ENCODE measurements at places on chromosomes 7 and 10.

DNA sequence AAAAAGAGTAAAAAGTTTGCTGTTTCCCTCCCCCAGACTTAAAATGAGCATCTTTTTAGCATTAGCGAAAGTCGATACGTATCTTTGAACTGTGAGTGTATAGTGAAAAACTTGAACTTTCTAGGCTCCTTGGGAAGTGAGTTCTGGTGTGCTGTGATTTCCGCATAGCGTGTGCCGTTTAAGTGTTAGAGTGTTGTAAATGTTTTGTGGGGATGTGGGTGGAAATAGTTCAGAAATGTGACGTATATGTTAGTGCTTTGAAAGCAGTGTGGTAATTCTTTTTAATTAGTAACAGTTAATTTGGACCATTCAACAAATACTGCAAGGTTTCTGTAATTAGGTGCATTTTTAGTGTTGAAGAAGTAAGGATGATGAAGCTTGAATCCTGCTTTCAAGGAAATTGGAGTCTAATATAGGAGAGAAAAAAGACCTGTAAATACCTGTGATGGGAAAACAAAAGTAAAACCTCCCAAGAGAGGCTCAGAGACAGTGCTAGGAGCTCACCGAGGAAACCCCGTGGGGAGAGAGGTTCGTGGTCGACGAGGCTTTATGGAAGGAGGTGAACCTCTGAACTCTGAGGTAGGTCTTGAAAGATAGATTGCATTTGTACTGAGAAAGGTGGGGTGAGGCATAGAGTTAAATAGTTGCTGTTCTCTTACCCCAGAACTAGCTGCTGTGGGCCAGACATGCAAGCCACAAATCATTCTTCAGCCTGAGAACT is 40.8 kb downstream of the RBM33 start:
- no peak for DNase-seq

GRCh38 chr7:81605493-81605892 is 164.4 kb downstream of the HGF start:
- no peak for DNase-seq

DNA sequence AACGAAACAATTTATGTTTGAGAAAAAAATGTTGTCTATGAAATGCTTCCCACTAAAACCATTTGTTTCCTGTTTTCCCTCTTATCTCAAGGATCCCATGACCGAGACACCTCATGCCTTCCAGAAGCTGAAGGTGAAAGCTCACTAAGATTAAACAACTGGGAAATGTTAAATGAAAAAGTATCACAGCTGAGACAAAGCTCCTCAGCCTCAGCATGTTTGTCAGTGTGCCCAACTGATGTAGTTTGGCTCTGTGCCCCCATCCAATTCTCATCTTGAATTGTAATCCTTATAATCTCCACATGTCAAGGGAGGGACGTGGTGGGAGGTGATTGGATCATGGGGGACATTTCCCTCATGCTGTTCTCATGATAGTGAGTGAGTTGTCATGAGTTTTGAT is 327.3 kb downstream of the HTR7 start:
- no peak for DNase-seq

- DNase-seq = no peak
Measured at GRCh38 chr7:114832906-114833595, 88.8 kb upstream of the MDFIC start.

DNA sequence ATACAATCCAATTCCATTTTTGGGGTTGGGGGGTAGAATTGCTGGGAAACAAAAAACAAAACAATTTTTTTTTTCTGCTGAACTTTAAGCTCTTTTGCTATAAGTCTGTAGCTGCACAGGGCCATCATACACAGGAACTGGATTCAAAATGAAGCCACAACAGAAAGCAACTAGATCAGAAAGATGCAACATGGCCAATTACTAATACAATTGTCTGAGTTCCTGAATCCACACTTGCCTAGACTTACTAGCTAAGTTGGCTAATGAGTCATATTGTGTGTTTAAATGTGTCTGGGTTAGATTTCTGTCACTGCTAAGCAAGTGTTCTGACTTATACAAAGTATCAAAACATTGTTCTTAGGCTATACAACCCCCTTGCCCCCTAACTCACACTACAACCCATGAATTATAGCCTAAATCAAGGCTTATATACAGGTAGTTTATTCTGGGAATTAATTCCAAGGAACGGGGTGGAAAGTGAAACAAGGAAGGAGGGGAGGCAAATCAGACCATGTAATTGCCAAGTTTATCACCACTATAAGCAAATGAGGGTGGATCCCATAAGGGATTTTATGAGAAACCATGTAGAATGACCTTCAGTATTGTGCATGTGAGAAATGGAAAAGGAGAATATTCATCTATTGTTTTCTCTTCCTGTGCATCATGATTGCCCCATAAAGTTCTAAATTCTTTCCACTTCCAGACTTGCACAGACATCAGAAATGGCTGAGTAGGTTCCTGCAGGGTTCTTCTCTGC is 337.9 kb upstream of the SORCS1 start:
- no peak for DNase-seq

DNA sequence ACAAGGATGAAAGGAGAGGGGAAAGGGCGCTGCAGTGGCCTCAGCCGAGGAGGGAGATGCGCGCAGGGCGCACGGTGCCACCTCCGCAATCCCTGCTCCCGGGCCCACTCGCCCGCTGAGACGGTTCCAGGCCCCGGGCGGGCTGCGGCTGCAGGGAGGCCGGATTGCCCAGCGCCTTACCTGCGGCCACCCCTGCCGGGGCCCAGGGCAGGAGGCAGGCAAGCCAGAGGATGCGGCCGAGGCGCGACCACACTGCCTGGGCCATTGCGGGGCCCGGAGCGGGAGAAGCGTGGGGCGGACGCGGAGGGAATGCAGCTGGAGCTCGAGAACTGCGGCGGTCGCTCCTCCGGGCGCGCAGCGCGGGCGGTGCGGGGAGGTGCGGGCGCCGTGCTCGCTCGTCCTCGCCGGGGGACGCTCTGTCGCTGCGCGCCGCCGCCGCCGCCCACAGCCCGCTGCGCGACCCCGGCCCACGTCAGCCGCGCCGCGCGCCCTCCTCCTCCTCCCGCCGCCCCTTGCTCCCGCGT is at the start of gene TMEM130:
TSS of gene TMEM130 (minus strand) at position 418 of the 524 bp plus-strand sequence. CDS start at position 265, 153 bp downstream.
- no peak for DNase-seq

GRCh38 chr10:54800741-54801421 is at the start of gene PCDH15:
PCDH15 (minus strand) TSS chr10:54801231; CDS start chr10:54664262, 136,969 bp downstream.
- DNase-seq = no peak

GRCh38 chr10:71622616-71623015 is 97.0 kb downstream of the C10orf105 start:
- DNase-seq = no peak

DNA sequence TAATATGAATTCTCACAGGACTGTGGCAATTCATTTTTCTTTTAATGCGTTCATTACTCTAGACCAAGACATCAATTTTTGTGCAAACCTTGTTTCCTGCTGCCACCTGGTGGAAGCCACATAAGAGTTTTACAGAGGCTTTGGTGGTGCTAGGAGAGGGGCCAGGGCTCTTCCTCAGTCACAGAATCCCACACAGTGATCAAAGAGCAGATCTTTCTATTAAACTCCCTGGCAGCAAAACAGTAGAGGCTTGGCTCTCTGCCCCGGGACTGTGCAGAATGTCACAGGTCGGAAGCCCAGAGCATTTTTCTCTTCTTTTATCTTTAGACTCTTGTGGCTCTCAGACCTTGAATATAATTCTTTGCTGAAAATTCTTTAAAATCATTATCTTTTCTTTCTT is 506.4 kb upstream of the C7orf33 start:
- no peak for DNase-seq

DNA sequence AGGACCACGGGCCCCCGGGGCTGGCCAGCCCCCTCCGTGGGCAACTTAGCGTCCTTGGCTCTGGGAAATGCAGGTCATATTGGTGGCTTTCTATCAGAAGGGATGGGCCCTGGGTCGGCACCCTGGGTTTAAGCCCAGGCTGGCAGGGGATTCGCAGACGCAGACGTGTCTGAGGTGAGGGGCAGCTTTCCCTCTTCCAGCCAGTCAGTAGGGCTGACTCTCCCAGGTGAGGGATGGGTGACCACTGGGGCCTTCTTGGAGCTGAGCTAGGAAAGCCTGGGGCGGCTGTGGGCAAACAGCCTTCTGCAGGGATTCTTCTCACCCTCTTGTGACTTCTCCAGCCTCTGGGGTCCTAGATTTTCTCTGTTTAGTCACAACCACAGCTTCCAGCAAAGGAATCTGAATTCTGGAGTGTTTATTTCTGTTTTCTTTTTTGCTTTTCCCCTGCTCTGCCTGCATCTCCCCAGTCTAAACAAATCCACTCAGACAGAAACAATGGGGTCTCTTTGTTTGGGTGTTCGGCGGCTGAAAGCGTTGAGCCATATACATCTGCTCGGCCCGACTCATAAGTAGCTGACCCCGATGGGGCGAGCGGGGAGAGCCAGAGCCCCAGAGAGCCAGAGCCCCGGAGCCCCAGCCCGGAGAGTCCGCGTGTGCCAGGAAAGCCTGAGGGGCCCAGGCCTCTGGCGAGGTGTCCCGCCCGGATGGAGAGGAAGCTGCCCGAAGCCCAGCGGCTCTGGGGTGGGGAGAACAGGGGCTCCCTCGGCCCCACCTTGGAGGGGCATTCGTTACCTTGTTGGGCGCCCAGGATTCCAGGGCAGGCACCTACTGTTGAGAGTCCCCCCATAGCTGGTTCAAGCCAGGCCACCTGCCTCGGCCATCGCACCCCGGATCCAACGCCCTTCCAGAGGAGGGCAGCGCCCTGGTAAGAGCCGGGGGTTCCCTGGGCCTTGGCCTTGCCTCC is 2.0 kb downstream of the MNX1 start:
- DNase-seq = no peak

DNA sequence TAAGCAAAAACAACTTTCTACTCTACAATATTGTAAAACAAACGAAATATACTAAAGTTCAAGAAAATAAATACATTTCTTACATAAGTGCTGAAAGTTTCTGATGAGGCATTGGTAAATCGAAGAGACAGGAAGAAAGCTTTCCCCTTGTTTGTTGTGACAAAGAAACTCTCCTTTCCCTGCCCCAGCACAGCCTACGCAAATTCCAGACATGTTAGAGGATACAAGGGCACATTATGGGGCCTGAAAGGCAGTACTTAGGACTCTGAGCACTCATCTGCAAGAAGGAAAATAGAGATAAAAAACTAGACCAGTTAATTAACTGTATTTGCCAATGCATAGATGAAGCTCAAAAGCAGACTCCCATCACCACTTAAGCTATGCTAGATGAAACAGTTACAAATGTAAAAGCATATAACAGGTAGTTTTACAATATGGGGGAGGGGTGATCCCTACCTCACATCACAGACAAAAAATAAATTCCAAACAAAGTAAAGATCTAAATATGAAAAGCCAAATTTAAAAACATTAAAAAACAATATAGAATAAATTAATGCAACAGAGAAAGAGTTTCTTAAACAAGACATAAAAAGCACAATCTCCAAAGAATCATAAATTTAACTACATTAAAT is 21.8 kb downstream of the ARHGAP19 start:
- no peak for DNase-seq

DNA sequence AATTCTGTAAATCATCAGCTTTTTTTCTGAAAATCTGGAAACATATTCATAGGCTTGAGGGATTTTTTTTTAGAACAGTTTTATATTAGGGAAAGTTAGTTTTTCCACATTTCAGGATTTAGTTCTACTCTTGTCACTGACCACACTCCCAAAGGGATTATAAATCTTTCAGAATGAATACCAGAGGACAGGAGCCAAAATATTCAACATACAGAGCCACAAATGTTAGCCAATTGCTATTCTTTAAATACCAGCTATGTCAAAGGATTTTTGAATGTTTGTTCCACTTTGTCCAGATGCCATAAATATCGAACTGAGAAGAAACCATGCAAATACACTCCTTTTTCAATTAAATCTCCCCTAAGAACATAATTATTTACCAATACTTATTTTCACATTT is 50.7 kb downstream of the ODAD2 start:
- DNase-seq = no peak

DNA sequence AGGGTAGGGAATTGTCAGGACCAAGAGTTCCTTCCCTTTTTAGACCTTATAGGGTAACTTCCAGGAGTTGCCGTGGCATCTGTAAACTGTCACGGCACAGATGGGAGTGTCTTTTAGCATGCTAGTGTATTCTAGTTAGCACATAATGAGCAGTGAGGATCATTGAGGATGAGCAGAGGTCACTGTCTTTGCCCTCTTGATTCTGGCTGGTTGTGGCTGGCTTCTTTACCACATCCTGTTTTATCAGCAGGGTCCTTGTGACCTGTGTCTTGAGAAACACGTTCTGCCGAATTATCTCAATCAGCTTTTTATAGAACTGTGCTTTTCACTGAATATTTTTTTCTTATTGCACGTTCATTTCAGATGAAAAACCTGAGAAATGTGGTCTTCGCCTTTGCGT is 41.5 kb downstream of the MINPP1 start:
- DNase-seq = no peak

DNA sequence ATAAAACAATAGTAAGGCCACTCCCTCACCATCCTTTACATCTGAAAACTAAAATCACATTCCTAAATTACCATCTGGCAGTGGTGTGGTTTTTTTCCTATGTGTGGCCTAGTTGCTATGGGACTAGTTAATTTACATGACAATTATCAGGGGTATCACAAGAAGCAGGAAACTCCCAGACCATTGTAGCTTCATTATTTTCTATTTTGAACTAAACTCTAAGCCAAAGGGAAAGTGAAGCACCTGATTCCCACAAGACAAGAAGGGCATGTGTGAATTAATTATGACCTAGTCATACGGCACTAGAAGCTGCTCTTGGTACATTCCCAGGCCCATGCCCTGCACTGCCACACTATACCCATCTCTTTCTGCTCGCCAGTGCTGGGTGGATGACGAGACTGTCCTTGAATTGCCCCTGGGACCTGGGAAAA is 103.4 kb downstream of the ATXN7L1 start:
- no peak for DNase-seq

DNA sequence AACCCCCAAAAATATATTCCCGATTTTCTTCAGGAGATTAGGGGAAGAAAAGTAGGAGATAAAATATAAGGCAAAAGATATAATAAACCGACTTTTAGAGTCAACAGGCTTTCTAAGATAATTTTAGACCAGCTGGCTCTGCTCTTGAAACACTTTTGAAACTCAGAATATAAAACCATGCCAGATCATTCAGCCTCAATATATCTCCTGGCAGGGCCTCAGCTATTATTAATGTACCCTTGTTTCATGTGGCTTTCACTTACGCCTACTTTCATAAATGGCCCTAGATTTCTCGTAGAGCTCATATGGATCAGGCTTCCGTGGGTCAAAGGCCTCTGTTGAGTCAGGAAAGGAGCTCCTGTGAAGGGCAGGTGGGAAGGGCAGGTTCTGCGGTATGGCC is 396.0 kb downstream of the PHTF2 start:
- DNase-seq = no peak

GRCh38 chr7:47677664-47678063 is 95.8 kb upstream of the TNS3 start:
- DNase-seq = no peak

GRCh38 chr7:30853576-30853975 is 58.1 kb upstream of the AQP1 start:
- no peak for DNase-seq

GRCh38 chr7:132944774-132945173 is 137.1 kb downstream of the CHCHD3 start:
- no peak for DNase-seq

- DNase-seq = no peak
Measured at GRCh38 chr10:97821308-97822038, 28.2 kb upstream of the GOLGA7B start.

- no peak for DNase-seq
Measured at GRCh38 chr7:29563590-29564495, at the start of gene PRR15. PRR15 (plus strand) TSS chr7:29563835; CDS start chr7:29566330, 2,495 bp downstream.

- DNase-seq = no peak
Measured at GRCh38 chr7:147852833-147853232, 737.7 kb upstream of the C7orf33 start.

GRCh38 chr10:93813507-93814465 is 56.0 kb downstream of the LGI1 start:
- no peak for DNase-seq

Measured in cortex of kidney (tissue), 1 donor.